ENCODE measurements at places on chromosomes 11 and 22.
A peak's percentile ranks its signal among the peaks of the same experiment; 100 is the strongest.

DNA sequence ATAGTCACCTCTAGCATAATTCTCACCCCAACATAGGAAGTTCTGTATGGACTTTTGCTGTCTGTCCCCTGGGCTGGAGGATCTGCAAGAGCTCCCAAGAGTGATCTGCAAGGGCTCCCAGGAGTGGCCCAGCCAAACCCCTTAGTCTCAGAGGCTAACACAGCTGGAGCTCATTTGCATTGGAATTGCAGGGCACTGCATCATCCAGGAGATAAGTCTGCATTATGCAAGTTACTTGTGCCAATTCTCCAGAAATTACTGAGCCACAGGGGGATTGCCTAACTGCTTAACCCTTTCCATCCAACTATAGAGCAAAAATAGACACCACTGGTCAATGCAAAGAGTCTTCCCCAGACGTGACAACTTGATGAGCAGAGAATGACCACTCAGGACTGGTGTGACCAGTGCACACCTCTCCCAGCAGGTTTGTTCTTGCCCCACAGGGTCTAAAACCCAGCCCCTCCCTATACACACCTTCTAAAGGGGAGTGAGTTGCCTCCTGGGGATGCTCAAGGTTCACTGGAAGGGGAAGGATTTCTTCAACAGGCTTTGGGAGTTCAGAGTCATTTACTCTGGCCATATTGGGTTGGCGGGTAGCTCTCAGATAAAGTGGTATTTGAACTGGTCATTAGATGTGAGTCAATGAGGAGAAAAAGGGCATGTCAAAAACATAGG is 38.4 kb downstream of the POU2AF3 start:
- no peak for DNase-seq

DNA sequence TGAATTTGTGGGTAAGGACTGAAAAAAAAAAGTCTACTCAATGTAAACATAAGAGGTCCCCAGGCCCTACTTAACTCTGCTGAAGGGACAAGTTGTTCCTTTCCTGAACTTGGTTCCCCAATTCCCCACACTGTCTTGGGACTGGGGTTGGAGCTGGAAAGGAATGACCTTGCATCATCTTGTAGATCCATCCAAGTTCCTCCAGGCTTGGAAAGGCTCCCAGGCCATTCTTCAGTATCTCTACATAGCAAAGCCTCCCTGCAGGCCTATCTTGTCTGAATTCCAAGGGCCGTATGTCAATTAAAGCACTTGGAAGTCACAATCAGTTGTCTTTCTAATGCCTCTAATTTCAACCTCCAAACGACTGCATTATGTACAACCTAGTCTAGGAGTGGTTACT is 361.2 kb downstream of the TMEM135 start:
- DNase-seq, result no peak

DNA sequence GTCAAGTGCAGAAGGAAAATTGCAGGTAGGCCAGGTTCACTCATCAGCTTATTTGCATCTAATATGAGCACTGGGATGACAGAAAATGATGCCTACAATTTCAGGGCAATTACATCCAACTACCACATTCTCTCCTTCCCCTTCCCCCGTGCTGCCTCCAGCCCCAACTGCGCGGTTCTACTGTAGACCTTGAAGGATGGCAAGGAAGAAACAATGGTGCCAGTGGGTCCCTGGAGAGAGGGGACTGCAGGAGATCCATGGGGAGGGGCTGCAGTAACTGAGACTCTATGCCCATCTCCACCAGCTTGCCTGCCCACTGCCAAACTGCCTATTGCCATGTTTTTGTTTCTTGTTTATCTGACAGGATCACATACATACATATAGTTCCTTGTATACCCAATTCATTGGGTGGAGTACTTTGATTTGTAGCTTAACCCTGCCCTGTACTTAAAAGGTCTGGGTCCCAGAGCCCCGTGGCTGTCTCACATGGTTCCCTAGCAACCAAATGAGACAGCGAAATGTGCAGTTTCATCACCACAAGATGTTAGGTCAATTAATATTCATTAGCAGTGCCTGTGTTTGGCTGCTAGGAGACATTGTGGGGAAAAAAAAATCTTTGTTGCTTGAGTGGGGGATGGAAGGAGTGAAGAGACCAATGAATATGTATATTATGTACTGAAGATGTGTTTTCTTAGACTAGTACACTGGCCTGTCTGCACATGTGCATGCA is 253.5 kb upstream of the PLET1 start:
- DNase-seq, result no peak

DNA sequence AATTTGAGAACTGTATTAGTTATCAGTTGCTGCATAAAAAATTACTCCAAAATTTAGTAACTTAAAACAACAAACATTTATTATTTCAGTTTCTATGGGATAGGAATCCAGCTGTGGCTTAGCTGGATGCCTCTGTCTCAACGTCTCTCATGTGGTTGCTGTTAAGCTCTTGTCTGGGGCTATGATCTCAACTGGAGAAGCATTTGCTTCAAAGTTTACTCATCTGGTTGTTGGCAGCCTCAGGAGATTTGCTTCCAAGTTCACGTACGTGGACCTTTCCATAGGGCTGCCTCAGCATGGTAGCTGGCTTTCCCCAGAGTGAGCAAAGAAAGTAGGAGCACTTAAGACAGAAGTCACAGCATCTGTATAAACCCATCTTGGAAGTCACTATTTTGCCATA is 144.9 kb upstream of the SESN3 start:
- no peak for DNase-seq

DNA sequence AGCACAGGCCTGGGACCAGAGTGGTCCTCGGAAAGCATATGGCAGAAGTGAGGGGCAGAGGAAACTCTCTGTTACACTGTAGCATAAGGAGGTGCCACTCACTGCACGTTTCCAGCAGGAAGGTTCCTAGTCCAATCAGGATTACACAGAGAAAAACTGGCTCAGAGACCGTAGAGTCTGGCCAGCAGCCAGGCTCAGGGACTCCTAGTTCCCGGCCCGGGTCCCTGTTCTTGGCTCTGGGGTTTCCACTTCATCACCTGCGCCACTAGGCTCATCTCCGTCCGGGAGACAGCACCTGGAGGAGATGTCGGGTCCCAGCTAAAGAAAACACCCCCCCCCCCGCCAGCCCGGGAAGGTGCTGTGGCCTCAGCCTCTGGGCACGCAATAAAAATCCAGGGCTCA is 1.1 kb downstream of the TTLL12 start:
- DNase-seq, result no peak

GRCh38 chr11:73637012-73637411 is 9.4 kb upstream of the PLEKHB1 start:
- no peak for DNase-seq

- DNase-seq, result no peak
Observed at GRCh38 chr22:42958937-42959336, 56.0 kb downstream of the PACSIN2 start.

DNA sequence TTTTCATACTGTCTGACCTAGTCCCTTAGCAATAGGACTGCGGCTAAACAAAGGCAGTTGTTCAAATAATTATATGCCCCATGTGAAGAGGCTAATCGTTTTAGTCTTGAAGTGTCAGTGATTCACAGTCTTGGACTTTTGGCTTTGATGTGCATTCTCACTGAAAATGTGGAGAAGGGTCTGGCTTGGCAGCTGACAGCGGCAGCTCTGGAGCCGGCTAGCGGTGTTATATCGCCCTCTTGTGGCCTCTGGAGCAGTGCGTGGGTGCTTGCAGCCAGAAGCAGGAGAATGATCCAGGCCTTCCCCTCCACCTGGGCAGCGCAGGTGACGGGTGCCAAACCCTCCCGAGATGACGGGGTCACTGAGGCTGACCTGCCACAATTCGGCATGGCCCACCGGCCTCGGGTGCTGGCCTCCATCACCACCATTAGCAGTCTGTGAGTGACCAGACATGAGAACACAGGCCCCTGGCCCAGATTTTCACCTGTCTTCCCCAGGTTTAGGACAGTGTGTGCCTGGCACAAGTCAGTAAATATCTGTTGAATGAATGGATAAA is 90.3 kb upstream of the PITPNB start:
- DNase-seq, result peak; percentile 74

GRCh38 chr11:40129266-40129665 is 1330.2 kb downstream of the LRRC4C start:
- peak; percentile 56 for DNase-seq

GRCh38 chr11:129260750-129261149 is 68.6 kb upstream of the ARHGAP32 start:
- no peak for DNase-seq

GRCh38 chr11:65468874-65469333 is 29.9 kb upstream of the MALAT1 start:
- DNase-seq, result peak; percentile 16

DNA sequence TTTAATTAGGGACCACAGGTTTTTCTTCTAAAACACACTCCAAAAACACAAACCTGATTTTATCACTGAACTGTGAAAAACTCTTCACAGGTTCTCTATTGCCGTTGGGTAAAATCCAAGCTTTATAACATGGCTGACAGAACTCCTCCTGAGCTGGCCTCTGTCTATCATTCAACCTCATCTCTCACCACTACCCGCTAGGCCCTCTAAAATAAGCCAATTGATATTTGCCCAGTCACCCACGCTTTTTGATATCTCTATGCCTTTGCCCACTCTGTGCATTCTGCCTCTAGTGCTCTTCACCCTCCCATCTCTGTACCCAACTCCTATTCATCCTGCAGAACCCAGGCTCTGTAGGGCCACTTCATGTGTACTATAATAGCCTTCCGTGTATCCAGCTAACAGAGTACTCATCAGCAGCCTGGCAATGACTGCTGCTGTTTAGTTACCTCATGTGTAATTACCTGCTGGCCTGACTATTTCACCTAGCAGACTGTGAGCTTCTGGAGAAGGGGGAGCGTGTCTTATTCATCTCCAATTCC is 1.1 kb upstream of the CNGA4 start:
- no peak for DNase-seq

GRCh38 chr22:50708474-50708873 is 29.5 kb upstream of the ACR start:
- DNase-seq, result no peak

DNA sequence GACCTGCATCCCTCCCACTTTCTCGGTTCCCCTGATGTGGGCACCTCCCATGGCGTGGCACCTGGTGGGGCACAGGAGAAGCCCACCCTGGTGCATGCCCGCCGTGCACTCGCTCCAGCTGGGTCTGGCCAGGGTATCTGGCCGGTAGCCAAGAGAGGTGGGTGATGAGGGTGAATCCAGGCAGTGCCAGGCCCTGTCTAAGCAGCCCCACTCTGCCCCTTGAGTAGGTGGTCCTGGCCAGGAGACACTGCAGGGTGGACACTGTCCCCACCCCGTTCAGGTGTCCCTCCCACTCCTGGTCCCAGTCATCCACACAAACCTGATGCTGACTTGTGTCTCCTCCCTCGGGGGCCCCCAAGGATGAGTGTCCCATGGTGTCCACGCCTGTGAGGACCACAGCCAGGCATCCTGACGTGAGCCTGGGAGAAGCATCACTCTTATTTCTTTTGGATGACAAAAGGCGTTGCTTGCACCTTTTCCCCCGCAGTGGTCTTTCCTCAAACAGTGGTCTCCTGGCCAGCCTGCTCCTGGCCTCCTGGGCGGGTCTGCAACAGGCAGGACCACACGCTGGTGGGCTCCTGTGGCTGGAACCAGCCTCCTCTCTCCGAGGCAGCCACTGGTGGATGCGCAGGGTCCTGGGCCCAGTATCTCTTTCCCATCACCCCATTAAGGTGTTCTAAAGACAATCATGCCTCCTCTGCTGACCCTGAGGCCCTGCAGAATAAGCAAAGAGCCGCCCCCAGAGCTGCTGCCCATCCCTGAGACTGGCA is 922.3 kb downstream of the BRD1 start:
- DNase-seq, result no peak

DNA sequence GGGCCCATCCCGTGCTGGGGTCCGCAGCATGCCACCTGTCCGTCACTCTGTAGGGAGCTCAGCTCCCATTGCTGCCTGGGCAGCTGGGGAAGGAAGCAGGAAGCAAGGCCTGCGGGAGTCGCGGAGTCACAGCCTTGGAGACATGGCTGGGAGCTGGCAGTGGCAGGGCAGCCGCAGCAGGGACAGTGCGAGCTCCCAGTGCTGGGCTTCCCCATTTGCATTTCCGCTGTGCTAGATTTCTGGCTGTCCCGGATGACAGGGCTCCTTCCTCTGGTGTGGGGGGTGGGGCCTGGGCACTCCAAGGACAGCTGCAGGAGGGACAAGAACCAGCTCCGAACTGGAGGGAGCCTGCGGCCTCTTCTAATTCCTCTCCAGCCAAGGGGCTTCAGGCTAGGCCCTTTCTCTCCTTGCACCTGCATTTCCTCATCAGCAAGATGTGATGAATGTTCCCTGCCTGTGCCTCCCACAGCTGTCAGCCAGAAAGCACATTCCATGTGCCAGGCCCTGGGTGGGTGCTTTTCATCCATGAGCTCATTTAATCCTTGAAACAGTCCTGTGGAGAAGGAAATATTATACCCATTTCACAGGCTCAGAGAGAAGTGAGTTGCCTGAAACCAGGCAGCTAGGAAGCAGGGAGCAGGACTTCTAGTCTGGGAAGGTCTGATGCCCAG is 48.0 kb downstream of the MYO7A start:
- DNase-seq, result peak; percentile 89

GRCh38 chr11:65083134-65083833 is 556 bp downstream of the CDCA5 start:
- DNase-seq, result no peak

GRCh38 chr22:41501209-41501608 is 32.3 kb downstream of the ACO2 start:
- DNase-seq, result peak; percentile 22

GRCh38 chr11:34856251-34856650 is 59.9 kb downstream of the APIP start:
- no peak for DNase-seq

GRCh38 chr11:132987936-132988335 is 544.4 kb downstream of the OPCML start:
- no peak for DNase-seq

DNA sequence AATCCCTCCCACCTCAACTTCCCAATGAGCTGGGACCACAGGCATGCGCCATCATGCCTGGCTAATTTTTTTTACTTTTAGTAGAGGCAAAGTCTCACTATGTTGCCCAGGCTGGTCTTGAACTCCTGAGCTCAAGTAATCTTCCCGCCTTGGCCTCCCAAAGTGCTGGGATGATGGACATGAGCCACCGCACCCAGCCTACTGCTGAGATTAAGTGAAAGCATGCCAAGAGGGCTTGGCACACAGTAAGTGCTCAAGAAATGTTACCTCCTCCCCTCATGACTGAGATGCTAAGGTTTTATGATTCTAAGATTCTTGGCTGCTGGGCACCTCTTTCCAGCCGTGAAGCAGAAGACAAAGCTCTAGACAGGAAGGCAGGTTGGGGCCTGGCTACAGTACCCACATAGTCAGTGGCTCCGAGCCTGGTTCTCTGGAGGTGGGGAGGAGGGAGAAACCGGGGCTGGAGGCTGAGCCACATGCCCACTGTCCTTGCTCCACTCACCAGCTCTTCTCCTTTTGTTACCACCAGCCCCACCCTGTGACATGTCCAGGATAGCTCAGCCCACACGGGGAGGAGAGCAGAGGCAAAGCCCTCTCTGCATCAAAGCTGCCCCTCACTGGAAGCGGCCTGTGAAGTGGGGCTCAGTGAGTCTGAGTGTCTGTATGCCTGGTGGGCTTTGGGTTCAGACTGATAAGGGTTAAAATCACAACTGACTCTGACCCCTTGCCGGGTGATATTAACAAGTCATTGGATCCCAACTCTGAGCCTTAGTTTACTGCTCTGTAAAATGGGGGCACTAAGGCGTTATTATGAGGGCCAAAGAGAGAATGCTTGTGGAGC is 12.9 kb downstream of the ARHGEF17 start:
- DNase-seq, result no peak

Measured in Kasumi-1 (cell line).